Fibroblast of lung (primary cell): ENCODE measurements at places on chromosomes 2 and 18.
A peak's percentile ranks its signal among the peaks of the same experiment; 100 is the strongest.

DNA sequence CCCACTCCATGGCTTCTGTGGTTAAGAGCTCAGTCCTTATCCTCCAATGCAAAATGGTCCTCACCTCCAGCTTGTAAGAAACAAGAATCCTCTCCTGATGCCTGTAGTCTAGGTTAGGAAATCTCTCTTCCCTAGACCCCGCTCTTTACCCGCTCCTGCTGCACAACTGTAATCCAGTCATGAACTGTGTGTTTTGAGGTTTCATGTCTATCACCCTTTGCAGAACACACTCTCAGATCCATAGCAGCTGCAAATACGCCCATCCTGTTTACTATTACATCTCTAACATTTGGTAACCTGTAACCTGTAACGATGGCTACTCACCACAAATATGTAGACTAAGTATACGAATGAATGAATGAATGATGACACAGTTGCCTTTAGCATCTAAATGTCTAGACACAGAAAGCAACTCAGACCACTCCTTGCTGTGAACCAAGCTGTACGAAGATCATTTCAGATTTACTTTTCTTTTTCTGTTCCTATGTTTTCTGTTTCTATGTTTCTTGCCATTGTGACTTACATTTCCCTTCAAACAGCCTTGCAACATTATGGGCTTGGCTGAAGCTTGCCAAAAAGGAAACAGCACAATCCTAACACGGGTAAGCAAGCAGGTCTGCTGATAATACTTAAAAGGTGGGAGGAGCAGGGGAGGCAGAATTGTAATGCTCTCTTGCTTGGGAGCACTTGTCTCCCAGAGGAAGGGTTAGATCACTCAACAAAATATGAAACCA, 53.7 kb downstream of the EPHA4 start:
- DNase-seq = peak; percentile 58

- no peak for DNase-seq
These were observed 42.4 kb upstream of the VIT start for GRCh38 chr2:36653967-36654694.

- DNase-seq = no peak
These were observed 8.2 kb upstream of the SULT1C2 start for GRCh38 chr2:108280466-108280865.

DNA sequence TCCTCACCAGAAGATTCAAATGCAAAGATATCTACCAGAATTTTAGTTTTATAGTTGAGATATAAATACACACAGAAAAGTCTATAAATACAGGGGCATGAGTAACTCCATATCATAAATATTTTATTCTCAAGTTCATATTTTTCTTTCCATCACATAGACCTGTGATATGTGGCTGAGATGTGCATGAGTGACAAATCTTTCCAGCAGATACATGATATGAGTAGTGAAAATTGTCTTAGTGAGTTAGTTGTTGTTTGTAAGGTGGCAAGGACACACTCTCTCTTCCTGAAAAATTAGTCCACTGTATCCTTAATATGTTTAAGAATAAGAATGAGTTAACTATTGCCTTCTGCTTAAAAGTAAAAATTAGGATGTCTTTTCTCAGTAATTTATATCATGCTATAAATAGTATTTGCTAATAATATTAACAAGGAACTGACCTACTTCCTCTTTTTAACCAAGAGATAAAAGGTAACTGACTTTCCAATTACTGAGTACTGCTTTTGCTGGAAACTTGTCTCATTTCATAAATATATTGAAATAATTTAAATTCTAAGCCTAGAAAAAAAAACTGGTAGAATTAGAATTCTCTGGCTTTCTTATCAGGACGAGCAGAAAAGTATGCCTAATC, 85.2 kb upstream of the SESTD1 start:
- no peak for DNase-seq

GRCh38 chr2:238252766-238253630, 13.2 kb upstream of the HES6 start:
- no peak for DNase-seq
